ENCODE measurements at places on chromosomes 4 and X.

DNA sequence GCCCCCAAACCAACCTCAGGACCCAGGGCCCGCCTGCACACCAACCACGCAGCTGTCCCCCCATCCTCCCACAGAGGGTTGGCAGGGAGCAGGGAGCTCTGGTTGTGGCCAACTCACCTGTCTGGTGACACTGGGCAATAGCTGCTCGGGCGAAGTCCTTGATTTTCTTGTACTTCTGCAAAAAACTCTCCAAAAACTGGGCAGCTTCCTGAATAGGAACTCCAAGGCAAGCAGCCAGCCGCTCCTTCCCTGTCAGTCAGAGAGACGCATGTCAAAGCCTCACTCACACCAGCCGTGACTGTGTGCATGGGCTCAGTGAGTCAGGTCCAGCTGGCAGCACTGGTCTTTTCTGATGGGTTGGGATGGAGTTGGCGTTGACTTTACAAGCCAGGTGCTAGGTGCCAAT lies 26.4 kb downstream of the NAT8L start:
- no peak for DNase-seq

- peak; percentile 91 for DNase-seq
Observed at GRCh38 chr4:101711590-101712260, 78.8 kb upstream of the BANK1 start.

GRCh38 chr4:77992581-77992980 lies 64.5 kb upstream of the FRAS1 start:
- peak; percentile 31 for DNase-seq

DNA sequence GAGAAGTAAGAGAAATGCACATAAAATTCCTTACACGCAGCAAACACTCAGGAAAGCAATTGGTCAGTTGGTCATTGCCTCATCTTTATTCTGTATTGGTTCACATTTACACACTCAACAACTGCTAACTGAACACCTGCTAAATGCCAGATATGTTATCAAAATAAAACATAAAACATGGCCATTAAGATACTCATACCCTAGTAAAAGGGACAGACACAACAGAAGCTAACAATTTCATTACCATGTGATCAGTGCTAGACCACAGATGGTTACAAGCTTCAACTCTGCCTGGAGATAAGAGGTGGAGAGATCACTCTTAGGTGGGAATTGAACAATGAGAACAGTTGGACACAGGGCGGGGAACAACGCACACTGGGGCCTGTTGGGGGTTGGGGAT lies 26.2 kb downstream of the TEC start:
- no peak for DNase-seq

- no peak for DNase-seq
Observed at GRCh38 chrX:12494400-12495138, 296.6 kb upstream of the PRPS2 start.

DNA sequence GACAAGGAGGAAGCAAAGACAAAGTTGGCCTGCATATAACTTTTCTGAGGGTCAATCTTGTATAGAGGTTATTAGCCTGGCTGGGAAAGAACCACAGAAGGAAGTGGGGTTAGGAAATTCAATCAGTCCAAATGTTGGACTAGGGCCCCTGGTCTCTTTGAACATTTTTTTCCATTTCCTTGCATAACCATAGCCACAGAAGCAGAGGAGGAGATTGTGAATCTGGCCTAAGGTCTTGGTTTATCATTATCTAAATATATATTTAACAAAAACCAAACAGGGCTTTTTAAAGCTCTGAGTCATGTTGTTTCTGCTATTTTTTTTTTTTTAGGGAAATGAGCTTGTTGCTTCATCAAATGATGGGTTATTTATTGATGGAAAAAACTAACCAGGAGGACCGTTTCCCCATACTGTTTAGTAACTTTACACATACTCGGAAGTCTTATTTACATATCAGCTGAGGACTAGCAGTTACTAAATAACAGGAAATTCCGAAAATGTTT lies 97.7 kb upstream of the ACSL4 start:
- no peak for DNase-seq

GRCh38 chr4:178414881-178415446 lies 972.7 kb upstream of the AGA start:
- no peak for DNase-seq

DNA sequence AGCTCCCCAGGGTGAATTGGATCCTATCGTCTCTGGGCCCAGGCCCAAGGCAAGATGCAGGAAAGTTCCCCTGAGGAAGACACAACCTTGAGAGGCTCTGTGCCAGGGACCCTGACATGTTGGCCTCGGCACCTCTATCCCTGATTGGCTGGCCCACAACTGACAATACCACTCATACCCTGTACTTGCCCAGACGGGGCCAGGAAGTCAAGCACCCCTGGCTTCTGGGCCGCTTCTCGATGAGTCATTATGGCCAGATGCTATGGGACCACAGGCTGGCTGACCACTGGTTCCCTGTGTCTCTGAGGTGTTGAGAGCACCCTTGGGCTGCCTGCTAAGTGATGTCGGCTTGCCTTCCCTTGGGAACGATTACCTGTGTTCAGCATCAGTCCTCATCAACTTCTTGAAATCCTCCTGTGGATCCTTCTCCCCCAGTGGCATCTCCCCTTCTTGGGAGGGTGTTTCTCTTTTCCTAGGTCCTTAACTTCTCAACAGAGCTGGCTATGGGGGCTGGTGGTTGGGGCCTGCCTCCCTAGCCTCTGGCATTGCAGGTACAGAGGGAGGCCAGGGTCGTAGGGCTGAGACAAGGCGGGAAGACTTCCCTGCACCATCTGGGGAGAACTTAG lies 54.5 kb upstream of the MAMLD1 start:
- DNase-seq = no peak

GRCh38 chr4:107050525-107051135 lies 14.5 kb upstream of the DKK2 start:
- DNase-seq = no peak

DNA sequence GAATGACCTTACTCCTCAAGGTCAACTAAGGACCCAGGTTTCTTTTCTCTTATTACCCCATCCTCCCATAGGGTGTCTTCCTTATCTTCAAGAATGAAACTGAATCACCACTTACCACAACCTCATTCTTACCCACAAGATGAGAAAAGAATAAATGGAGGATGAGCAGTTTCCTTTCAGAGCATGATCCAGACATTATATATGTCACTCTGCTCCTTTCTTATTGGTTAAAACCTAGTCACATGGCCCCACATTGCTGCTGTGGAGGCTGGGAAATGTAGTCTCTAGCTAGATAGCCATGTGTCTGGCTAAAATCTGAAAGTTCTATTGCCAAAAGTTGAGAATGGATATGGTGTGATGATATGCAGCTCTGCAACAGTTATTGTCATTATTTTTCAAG lies 62.4 kb upstream of the RAI2 start:
- no peak for DNase-seq

GRCh38 chrX:138191998-138192397 lies 519.5 kb downstream of the FGF13 start:
- DNase-seq = peak; percentile 23

DNA sequence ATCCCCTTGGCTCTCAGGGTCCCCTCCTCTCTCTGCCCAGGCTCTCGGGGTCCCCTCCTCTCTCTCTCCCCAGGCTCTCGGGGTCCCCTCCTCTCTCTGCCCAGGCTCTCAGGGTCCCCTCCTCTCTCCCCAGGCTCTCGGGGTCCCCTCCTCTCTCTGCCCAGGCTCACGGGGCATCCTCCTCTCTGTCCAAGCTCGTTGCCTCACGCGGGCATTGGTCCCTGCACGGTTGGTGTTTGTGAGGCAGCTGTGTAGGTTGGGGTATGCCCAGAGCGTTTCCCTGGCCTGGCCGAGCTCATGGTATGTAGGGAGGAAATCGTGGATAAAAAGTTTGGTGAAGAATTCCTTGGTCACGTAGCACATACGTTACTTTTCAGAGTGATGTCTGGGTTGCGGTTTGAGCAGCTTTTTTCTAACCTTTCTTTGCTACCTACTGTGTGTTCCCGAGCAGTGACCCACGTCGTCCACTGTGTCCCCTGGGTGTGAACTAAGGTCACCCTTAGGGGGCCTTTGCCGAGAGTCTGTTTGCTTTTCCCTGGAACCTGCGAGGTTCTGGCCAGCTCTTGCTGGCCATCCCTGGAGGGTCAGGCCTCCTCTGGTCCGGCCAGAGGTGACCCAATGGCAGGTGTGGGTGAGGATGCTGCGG lies 36.6 kb downstream of the PCGF3 start:
- no peak for DNase-seq

DNA sequence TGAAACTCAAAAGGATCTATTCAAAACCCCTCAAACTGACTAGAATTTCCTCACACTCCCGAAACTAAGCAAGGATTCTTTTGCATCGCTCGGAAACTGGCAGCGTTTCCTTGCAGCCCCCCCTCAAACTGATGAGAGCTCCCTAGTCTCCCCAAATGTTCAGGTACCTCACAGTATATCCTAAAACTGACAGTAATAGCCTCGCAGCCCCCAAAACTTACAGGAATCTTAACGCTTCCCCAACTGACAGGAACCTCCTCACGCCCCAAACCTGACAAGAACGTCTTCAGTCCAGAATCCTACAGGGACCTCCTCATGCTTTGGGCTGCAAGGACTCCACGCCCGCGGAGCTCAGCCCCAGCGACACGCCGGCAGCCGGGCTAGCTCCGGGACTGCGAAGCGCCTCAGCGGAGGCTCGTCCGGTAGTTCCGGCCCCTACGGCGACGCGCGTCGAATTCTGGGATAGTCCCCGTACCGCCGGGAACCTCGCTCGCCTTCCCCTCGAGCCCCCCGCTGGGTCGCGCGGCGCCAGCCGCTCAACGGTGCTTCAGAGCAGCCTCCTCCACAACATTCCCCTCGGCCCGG lies 640 bp downstream of the PHF8 start:
- DNase-seq = peak; percentile 4

Data from NCI-H524 (cell line).